Amniotic epithelial cell (primary cell): ENCODE measurements at places on chromosomes 1 and 21.

DNA sequence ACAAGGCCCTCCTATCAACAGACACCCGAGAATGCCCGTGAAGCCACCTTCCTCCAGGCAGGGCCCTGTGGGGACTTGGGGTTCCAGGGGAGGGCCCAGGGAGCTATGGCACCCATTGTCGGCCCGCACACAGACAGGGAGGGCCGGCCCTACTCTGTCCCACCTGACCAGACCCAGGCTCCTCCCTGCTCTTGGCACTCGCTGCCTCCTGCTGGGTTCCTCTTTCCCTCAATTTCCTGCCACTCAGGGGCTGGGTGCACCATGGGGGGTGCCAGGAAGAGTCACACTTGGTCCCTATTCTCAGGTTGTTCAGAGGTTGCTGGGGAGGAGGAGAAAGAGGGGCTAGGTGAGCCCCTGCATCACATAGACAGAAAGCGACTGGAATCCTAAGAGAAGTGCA lies 8.0 kb upstream of the OXCT2 start:
- DNase-seq = no peak

DNA sequence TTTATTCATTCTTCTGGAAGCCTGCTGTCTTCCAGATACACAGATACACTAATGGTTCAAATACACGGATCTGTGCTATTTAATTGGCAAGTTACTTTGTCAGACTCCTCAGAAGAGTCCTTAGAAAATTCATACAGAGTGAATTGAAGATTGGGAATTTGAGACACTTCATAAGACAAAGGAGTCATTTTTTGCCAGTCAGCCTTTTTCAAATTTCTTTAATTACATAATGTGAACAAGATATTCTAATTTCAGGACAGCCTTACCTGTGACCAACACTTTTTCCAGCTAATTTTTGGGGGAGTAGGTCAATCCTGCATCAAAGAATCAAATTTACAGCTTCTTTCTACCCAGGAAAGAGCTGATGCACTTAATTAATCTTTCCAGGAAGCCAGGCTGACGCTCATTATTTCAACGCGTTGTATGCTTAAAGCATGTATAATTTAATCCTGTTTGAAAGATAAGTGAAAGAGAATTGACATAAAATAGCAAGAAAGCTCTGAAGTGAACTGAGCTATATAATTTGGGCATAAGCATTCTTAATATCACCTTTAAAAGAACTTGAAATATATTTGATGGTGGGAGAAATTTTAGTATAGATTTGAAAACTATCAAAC lies 12.8 kb upstream of the NRIP1 start:
- no peak for DNase-seq

DNA sequence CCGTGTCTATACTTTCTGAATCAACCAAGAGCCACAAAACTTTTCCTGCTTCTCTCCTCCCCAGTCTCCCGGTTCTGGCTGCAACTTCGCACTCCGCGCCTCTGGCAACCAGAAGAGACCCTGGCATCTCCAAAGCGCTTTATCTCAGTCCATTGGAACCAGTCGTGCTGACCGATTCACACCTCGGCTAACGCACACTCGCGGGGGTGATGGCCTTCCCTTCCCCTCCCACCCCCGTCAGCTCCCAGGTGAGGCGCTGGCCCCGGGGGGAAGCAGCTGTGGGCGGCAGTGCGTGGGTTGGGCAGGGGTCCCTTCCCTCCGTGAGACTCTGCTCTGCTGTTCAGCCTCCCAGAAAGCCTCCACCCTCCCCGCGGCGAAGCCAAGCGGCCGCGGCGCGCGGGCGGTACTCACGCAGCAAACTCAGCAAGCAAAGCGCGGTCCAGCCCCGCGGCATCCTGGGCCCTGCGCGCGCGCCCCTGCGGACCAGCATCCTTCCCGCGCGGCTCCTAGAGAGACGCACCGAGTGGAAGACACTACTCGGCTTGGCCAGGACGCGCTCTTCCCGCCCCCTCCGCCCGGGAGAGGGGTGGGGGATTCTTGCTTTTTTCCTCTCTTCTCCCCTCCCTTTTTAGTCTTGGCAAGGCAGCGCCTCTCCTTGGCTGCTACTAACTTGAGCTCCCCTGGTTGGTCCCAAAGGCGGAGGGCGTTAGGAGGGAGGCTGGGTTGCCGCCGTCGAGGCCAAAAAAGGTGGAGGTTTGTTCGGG lies at the start of gene CD34:
Gene CD34 (minus strand): TSS at position 535 of the 764 bp plus-strand sequence. CDS start 45 bp downstream, at position 490.
- no peak for DNase-seq

- DNase-seq = peak; percentile 47
These were observed 1.2 kb downstream of the AGPAT3 start for GRCh38 chr21:43866260-43866629.

- DNase-seq = no peak
These were observed 56.3 kb downstream of the ITGB3BP start for GRCh38 chr1:63466759-63467158.

DNA sequence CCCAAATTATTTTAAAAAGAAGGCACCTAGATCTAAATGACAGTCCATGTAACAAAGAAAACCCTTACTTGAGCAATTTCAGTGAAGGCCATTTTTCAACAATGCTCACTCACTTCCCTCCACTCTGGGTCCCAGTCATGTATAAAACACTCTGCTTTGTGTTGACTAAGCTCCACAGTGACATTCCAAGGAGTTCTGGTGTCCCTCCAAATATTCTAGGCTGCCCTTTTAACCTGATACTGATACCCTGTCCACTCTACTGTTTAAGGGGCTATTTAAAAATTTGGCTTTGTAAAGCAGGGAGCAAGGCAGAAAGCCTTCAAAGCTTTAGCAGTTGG lies 73.6 kb downstream of the GNG12 start:
- no peak for DNase-seq

DNA sequence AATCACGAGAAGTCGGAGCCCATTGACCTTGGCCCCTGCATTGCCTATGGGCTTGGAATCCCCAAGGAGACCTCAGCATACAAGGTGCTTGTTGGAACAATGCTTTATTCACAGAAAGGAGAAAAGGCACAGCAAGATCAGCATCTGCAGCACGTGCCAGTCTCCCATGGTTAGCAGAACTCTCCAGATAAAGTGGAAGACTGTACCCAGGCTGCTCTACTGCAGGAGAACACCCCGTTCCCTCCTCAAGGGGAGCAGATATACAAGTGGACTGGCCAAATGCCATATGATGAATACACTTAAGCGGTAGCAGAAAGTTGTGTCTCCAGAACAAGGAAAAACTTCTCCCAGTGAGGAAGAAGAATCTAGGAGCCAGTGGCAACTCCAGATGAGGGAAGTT lies 53.5 kb downstream of the ST6GALNAC3 start:
- DNase-seq = no peak

DNA sequence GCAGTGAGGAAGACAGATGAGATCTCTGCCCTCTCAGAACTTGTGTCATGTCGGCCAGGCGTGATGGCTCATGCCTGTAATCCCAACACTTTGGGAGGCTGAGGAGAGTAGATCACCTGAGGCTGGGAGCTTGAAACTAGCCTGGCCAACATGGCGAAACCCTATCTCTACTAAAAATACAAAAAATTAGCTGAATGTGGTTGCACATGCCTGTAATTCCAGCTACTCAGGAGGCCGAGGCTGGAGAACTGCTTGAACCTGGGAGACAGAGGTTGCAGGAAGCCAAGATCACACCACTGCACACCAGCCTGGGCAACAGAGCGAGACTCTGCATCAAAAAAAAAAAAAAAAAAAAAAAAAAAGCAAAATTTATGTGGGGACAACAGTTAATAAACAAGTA lies 40.9 kb upstream of the RALGPS2 start:
- DNase-seq = peak; percentile 24

DNA sequence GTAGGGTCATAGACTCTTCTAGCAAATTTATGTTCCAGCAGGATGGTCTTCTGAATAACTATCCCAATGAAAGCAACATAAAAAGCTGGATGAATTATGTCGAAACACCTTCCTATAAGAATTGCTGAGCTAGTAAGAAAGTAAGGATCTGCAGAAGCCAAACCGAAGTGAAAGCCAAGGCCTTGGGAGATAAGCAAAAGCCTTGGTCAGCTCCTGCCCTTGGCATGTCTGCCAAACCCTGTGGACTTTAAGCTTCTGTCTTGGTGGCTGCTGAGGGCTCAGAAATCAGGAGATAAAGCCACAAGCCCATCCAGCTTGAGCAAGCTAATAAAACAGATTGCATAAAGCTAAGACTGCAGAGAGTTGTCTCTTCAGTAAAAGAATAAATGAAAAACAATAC lies 81.2 kb upstream of the KCND3 start:
- no peak for DNase-seq

DNA sequence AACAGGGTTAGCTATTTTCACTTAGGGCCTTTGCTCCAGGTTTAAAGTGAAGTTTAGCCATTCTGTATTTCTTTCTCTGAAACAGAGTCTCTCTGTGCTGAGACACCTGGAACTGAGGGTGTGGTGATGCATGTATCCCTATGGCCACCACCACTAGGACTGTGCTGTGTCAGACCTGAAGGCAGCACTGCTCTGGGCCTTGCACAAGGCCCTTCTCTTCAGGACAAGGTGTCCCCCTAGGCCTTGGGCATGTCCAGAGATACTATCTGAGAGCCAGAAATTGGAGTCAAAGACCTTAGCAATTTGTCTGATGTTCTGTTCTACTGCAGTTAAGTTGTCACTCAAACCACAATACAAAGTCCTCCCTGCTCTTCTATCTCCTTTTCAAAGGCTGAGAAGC lies 1649.2 kb downstream of the AMY1C start:
- DNase-seq = no peak

GRCh38 chr1:211613108-211613947 lies 34.4 kb upstream of the SLC30A1 start:
- peak; percentile 93 for DNase-seq

GRCh38 chr1:167860231-167860923 lies 53.6 kb downstream of the ADCY10 start:
- DNase-seq = no peak

- DNase-seq = no peak
These were observed 336.9 kb downstream of the KCNT2 start for GRCh38 chr1:196271212-196271947.

DNA sequence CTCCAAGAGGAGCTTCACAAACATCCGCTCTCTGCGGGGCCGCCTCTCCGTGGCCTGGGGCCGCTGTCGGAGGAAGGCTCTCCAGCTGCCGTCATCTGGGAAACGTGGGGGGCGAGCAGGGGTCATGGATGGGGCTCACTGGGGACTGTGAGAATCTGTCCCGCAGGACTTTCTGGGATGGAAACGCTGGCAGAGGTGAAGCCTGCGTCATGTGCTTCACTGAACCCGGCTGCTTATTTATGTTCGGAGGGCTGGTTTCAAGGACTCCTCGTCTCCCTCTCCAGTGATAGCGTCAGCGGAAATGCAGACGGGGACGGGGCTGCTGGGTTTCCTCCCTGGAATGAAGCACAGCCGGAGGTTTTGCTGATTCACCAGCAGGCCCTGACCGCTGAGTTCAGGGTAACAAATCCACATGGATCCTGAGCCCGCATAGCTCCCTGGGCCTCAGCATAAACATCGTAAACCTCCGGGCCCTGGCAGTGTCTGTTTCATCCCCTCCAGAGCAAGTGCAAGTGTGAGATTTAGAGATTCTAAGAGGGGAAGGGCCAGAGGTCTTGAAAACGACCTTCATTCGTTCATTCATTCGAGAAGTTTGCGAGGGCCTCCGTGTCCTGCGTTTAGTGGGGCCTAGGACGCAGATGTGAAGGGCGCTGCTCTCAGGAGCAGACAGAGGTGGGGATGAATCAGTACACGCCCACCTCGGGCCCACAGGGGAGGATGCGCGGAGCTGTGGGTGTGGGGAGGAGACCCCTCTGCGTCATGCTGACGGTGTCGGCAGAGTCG lies 7.0 kb upstream of the POFUT2 start:
- peak; percentile 100 for DNase-seq

DNA sequence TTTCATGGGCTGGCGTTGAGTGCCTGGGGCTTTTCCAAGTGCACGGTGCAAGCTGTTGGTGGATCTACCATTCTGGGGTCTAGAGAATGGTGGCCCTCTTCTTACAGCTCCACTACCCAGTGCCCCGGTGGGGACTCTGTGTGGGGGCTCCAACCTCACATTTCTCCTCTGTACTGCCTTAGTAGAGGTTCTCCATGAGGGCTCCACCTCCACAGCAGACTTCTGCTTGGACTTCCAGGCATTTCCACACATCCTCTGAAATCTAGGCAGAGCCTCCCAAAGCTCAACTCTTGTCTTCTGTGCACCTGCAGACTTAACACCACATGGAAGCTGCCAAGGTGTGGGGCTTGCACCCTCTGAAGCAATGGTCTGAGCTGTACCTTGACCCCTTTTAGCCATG lies 82.1 kb downstream of the CCDC18 start:
- DNase-seq = no peak

- DNase-seq = peak; percentile 46
These were observed 520 bp downstream of the ZBTB17 start for GRCh38 chr1:15975358-15975804.

- no peak for DNase-seq
These were observed 12.5 kb downstream of the S100A7A start for GRCh38 chr1:153428791-153429190.
